ENCODE measurements at places on chromosomes 12 and 14.
A peak's percentile ranks its signal among the peaks of the same experiment; 100 is the strongest.

DNA sequence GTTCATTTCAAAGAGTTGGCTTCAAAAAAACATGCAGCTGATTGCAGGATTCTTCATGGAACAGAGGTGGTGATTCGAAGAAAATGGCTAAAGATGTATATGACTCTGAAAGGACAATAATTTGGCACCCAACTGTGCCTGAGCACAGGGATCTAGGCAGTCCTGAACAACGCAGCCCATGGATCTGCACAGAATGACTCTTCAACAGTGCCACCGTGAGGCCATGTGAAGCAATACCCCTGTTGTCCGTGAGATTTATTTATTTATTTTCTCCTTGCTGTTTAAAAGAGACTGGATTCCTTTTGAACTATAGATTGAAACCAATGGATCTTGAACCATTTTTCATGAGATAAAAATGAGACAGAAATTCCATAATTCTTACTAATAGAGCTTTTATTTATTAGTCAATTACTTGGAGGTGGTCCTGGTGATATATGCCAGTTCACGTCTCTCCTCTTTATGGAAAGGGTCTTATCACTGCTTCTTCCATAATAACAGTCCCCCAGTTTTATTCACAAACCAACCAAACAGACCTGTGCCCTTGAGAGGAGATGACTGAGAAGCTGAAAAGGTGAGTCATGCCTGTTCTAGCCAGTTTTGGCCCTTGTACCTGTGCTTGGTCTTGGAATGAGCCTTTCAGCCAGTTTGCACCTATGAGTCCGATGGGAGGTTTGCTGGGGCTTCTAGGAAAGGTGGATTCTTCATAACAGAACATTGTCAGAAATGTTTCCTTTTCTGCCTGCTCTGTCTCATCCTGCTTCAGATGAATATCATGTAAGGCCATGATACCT, 1598.3 kb downstream of the AACS start:
- DNase-seq, result no peak

GRCh38 chr14:20460458-20461224, 593 bp downstream of the PIP4P1 start:
- DNase-seq, result peak; percentile 85

DNA sequence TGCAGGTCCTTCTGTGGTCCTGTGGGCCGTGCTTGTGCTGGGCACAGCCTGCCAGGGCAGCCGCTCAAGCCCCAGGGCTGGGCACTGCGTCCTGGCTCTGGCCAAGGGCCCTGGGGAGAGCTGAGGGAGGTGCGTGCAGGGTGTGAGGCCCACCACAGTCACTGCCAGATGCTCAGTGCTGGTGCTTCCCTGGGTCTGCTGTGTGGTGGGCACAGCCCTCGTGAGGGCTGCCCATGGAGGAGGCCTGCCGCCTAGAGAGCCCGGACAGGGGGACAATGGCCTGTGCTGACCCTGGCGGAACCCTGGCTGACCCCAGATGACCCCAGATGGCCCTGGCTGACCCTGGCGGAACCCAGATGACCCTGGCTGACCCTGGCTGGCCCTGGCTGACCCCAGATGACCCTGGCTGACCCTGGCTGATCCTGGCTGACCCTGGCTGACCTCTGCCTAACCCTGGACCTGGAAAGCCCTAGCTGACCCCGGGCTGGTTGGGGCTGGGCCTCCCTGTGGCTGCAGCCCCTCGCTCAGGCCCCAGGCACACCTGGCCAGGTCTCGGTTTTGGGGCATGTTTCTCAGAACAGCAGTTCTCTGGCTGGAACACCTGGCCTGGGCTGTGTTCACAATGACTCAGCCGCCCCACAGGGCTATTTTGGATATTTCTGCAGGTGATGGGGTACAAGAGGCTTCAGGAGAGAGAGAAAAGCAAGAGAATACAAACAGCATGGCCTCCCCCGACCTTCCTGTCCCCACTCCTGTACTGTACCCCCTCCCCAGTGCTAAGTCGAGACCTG, 55.4 kb downstream of the TMEM121 start:
- DNase-seq, result peak; percentile 47

DNA sequence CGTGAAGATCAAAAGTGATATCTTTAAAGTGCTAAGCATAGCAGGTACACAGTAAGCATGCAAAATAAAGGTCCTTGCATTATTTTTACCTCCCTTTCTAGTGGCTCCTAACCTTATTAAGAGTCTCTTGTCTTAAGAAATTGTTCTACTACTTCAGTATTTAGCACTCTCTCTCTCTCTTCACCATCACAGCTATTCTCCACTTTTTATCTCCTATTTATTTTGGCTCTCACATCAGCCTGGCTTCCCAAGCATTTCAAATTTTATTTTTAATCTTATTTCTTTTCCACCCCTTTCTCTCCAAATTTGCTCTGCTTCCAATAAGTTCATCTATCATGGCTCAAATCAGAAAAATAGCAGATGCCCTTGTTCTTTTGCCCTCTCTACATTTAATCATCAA, 212.6 kb downstream of the RAD51B start:
- no peak for DNase-seq

DNA sequence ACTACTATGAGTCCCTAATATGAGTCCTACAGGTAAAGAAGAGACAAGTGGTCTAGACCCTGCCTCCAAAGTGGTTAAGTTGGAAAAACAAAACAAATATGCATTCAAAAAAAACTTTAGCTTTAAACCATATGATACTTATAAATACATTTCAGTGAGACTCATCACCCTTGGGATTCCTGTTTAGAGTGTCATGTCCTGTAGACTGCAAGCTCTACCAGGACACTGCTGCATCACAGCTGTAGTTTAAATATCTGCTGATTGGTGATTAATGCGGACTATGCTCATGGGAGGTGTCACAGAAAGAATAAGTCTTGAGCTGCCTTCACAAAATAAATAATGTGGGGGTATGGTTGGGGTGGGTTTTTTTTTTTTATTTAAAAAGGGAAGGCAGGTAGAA, 8.8 kb upstream of the LGR5 start:
- no peak for DNase-seq

DNA sequence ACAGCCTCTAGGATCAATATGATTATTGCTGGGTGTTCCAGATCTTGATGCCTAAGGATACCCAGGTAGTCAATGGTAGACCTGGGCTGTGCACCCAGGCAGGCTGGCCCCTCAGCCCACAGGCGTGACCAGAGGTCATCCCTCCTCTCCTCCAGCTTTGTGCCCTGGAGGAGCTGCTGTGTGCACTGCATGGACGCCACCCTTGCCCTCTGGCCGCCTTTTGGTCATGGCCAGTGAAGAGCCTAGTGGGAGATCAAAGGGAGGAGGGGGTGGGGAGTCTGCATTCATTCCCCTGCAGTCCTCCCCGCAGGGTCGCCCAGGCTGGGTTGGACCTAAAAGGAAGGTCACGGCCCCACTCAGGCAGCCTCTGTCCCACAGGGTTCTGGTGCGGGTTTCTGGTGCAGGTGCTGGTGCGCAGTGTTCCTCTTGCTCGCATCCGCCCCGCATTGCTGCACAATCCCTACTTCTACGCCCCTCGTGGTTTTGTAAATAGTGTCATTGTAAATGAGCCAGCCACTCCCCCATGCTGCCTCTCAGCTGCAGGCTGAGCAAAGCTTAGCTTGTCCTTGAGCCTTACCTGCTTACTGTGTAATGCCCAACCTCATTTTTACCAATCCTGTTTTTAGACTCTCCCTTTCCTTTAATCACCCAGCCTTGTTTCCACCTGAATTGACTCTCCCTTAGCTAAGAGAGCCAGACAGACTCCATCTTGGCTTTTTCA, 55.3 kb downstream of the PSMA6 start:
- DNase-seq, result peak; percentile 59

DNA sequence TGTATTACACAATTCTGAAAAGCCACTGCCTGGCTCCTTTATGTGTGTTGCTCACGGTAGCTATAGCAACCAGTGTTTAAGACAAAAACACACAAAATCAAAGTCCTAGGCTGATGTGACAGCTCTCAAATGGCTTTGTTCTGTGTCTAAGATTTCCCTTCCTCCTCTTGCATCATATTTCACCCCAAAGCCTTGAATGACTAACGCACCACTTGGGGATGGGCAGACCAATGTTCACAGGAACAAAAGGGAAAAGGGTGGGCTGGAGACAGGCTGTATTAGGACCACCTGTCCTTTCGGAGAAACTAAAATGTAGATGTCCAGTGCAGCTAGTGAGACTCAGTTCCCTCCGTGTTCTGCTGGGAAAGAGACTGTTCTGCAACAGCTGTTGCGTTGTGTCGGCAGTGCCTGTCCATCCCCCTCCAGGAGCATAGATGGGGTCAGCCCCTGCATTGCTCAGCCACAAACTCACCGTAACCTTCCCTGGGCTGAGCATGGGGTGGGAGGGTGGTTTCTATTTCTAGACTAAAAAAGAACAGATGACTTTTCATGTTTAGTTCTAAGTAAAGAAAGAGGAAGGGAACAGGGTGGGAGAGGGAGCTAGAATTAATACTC, 26.8 kb upstream of the DAAM1 start:
- DNase-seq, result no peak

GRCh38 chr14:99296517-99296916, 24.5 kb upstream of the BCL11B start:
- no peak for DNase-seq

- DNase-seq, result no peak
Measured at GRCh38 chr12:102480406-102480805, at the start of gene IGF1. IGF1 (minus strand) TSS chr12:102480563; CDS start chr12:102480381, 182 bp downstream.

DNA sequence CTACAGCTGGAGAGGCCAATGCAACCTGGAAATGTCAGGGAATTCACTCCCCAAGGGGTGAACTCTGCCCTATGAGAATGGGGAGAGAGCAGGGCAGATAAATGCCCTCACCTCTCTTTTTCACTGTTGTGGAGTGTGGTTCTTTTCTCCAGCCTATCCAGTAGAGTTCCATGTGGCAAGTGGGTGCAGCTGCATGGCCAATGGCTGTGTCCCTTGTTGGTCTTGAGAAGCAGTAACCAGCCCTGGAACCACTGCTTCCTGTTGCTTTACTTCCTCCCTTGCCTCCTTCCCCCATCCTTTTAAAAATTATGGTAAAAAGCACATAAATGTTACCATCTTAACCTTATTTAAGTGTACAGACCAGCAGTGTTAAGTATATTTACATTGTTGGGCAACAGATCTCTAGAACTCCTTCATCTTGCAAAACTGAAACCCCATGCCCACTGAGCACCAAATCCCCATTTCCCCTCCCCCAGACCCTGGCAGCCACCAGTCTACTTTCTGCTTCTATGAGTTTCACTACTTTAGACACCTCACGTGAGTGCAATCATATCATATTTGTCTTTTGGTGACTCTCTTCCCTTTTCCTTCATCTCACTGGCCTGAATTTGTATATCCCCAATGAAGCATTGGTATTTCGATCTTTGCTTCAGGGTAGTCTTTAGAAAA, 77.0 kb upstream of the GRIP1 start:
- no peak for DNase-seq

DNA sequence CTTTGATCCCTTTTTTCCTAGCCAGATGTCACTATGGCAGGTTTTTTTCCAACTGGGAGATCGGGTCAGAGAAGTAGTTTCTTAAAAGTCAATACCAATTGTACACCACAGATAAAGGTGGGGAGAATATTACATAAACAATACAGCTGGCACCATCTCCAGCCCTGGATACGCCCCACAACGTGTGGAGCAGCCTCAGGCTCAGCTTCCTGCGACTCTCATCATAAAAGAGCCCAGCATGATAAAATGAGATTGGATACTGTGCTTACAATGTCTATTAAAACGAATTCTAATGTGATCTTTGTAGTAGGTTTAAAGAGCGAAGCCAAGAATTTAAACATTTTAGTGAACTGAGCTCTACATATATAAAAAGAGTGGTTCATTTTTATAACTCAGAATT, 21.5 kb downstream of the EFCAB11 start:
- DNase-seq, result no peak

DNA sequence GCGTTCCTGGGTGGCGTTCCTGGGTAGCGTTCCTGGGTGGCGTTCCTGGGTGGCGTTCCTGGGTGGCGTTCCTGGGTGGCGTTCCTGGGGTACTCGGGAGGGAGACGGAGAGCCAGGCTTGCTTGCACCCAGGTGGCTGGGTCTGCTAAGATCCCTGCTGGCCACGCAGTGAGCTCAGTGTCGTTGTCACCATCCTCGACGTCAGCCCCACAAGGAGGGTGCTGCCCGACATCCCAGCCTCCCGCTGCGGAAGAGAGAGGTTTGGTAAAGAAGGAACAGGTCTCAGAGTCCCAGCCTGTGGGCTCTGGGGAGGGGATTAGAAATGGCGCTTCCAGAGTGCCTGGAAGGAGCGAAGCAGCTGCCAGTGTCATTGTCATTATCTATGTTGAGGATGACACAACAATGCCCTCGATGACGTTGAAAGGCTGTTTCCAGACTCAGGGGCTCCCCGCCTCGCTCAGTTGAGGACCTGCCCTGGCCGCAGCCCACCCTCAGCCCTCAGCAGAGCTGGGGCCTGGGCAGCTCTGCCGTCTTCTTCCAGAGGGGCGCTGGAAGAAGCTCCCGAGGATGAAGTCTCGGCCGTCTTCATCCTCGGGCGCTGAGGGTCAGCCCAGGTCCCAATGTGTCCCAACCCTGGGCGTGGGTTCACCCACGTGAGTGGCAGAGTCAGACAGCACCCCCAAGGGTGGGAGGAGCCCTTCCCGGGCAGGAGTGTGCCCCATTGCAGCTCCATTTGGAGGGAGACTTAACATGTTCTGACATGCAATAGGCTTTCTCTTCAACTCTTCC, 328.8 kb downstream of the ADGRD1 start:
- DNase-seq, result peak; percentile 51

DNA sequence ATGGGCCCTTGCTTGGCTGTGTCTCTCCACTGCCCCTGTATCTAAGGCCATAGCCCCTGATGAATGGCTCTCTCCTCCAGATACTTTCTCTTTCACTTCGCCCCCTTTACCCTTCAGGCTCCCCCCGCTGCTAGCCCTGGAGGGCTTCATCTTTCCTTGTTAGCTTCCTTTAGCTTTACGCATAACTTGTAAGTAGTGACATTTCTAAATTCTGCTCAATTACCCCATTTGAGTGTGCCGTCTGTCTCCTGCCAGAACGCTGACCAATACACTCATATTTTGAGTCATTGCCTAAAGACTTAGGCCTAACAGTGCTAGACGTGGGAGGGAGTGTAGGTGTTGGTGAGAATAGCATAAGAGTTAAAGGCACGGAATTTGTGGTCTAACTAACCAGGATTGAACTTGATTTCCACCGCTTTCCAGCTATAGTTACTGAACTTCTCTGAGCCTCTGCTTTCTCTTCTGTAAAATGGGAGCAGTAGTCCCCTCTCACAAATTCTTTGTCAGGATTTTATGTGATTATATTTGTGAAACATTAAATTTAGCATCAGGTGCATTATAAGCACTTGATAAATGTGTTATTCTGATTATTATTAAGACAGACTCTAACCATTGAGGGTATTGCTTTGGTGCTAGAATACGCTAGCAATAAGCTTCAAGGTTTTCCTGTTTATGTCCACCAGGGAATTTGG, 129.3 kb downstream of the ZFP36L1 start:
- DNase-seq, result peak; percentile 77

DNA sequence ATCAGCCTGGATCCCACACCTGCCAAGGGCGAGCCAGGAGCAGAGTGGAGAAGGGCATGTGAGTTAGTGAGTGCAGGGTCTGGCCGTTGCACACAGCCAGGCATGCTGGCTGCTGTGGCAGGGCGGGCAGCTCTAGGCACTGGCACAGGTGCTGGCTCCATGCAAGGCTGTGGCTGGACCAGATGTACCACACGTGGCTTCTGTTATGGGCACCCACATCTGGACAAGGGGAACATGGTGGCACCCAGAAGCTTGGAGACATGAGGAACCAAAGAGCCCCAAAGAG, 20.1 kb downstream of the SERPINA3 start:
- DNase-seq, result peak; percentile 53

Measured in activated effector memory CD4-positive, alpha-beta T cell treated with anti-CD3 and anti-CD28 coated beads, Interleukin-2, amount 50 U/mL, for 16 hours (primary cell).